ENCODE measurements at places on chromosomes 2 and 18.

DNA sequence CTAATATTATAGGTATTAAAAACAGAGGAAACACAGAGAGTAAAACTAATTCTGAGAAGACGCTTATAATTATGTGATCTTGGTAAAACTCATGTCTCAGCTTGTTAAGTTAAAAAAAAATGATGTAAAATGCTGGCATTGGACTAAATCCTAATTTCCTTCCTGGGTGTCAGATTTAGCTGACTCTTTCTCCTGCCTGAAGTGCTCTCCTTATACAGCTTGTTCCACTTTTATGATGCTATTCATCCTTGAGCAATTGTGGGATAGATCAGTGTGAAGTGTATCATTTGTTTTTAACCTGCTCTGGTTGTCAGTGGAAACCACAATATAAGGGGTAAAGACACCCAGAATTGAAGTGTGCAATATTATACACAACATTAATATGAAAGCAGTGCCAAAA, 84.9 kb downstream of the EFEMP1 start:
- DNase-seq: no peak

- no peak for DNase-seq
Measured at GRCh38 chr2:162938387-162938786, 99.8 kb upstream of the KCNH7 start.

GRCh38 chr18:76662626-76663025, 159.7 kb upstream of the ZNF236 start:
- no peak for DNase-seq

GRCh38 chr2:69914950-69915945, at the start of gene MXD1:
Gene MXD1, plus strand, starts transcription at chr2:69915109. Its CDS starts 222 bp downstream, at chr2:69915331.
- peak; percentile 18 for DNase-seq

- DNase-seq: no peak
Measured at GRCh38 chr2:128689971-128690370, 371.3 kb upstream of the HS6ST1 start.

GRCh38 chr2:171592036-171592555, 69.8 kb downstream of the CYBRD1 start:
- DNase-seq: no peak

DNA sequence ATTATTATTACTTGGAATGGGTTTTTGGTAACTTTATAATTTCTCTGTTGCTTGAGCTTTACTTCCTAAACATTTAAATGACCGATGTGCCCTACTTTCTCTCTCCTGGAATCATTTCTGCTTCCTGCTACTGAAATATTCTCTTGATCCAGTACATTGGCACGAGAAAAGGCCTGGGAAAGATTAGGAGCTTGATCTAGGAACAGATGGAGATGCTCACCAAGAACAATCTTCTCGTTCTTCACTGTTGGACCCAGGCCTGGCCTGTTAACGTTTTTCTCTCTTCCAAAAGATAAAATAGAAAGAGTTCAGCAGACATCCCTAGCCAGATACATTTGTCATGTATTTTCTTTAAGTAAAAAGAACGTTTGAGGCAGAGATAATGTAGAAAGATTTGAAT, 1356.8 kb upstream of the CRIM1 start:
- no peak for DNase-seq

DNA sequence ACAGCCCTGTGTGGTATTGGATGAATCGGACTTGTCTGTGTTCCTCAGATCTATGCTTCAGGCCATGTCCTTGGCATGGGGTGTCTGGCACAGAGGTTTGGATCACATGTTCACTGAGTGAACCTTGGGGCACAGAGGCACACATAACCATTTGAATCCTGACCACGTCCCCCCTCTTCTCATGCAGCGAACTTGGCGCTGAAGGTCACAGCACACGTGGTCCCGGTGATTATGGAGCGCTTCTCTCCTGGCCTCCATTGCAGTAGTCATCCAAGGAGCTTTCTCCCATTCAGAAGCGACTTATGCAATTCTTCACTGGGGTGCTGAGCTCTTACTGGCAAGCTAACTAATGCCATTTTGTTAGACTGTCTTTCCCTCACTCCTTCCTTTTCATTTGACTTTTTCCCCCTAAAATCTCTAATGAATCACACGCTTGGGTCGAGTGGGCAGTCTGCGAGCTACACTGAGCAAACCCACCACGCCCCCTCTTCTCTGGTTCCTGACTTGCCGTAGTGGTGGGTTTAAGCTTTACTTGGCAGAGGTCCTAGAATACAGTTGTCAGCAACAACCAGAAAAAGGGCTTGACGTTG, 59.4 kb downstream of the KCNG2 start:
- DNase-seq: no peak

GRCh38 chr2:174124181-174124580, 124.2 kb downstream of the OLA1 start:
- no peak for DNase-seq

GRCh38 chr2:107687073-107687472, 139.6 kb upstream of the RGPD4 start:
- no peak for DNase-seq

DNA sequence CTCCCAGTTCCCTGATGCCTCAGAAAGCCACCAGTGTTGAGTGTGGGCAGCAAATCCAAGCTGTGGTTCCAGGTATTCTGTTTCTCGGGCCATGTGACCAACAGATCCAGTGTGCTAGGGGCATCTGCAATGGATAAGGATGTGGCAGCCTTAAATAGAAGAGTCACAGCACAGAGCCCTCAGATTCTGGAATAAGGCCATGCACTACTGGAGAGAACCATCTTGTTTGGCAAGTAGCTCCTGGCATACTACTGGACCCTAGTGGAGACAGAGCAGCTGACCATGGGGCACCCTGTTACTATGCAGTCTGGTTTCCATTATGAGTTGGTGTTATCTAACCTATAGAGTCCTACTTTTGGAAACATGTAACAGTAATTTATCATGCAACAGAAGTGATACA, 53.3 kb upstream of the ZBTB7C start:
- DNase-seq: no peak

GRCh38 chr2:134446383-134447017, 192.6 kb downstream of the MGAT5 start:
- DNase-seq: no peak

DNA sequence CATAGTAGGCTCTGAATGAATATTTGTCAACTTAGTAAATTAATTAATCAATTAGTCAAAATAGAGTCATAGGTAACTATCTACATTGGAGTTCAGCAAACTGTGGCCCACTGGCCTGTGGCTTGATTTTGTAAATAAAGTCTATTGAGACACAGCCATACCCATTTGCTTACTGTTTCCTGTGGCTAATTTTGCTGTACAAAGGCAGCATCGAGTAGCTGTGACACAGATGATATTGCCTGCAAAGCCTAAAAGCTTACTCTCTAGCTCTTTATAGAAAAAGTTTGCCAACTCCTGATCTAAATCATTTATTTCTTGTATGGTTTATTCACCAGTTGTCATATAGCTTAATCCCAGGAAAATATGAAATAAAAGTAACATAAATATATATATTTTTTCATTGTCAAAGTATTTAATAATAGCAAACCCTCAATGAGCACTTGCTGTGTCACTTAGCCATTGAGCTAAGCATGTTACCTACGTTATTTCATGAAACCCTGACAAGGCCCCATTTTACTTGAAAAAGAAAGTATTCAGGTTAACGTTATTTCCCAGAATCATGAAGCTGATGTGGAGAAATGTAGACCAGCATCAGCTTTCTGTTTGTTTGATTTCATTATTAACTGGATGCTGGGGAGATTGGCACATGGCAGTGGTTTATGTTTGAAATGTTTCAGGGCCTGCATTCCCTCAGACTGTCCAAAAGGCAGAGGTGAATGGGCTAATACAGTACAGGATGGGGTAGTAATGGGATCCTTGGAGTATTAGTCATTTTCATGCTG, 69.6 kb downstream of the ICOS start:
- no peak for DNase-seq

Data from CD4-positive, alpha-beta T cell treated with Interferon gamma for 1 hour (primary cell).